ENCODE measurements at places on chromosomes 7 and 10. TPM values are rescaled to one million over a fixed set of nuclear protein-coding genes. Genes with fewer than 3 reads are reported as not detected.

GRCh38 chr10:71635251-71635866 lies 84.2 kb downstream of the C10orf105 start:
- DNase-seq = no peak

DNA sequence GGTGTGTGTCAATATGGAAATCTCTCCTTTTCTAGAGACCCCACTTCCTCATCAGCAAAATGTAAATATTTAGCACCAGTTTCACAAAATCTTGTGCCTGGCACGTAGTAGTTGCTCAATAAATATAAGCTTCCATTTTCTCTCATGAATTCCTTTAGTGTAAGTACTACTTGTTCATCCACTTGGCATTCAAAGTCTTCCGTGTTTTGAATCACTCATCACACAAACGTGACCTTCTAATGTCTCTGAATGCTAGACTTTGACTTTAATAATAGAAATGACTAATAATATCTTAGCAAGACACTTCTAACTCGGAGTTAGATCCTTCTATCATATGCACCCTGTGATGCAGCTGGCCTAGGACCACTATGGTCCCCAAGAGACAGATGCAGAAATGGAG lies 168.7 kb upstream of the ZNF32 start:
- no peak for DNase-seq

GRCh38 chr10:126551202-126551601 lies 119.3 kb downstream of the C10orf90 start:
- no peak for DNase-seq

DNA sequence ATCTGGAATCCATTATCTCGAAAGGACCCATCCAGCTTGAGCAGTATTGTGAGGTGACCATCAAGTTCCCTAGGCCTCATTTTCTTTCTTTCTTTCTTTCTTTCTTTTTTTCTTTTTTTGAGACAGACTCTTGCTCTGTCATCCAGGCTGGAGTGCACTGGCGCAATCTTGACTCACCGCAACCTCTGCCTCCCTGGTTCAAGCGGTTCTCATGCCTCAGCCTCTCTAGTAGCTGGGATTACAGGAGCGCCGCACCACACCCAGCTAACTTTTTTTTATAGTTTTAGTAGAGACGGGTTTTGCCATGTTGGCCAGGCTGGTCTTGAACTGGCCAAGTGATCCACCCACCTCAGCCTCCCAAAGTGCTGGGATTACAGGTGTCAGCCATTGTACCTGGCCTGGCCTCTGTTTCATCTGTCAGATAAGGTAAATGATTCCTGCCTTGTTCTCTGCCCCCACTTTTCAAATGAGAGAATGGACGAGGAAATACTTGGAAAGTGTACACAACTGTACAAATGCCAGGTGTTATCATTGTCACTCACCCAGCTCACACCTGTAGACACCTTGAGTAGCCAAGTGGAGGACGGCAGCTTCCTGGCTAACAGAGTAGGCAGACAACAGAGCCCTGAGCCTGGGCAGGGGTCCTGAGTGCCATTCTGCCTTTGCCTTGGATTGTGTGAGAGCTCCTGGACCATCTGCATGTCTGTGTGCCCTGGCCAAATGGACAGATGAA lies 54.1 kb downstream of the HK1 start:
- DNase-seq = no peak

DNA sequence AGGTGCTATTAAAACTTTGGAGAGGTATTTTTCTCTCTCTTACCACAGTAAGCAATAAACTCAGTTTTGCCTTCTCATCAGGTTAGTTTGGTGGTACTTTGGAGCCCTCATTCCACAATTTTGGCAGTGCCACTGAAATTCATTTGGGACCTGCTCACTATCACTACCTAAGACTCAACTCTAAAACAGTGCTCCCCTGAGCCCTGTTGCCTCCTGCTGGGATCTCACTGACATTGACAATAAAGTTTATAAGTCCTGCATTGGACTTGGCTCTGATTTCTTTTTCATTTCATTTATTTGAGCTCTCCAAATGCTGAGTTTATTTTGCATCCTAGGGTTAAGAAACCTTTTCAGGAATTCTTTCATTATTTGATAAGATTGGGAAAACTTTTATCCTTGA lies 130.8 kb upstream of the HPS1 start:
- no peak for DNase-seq

DNA sequence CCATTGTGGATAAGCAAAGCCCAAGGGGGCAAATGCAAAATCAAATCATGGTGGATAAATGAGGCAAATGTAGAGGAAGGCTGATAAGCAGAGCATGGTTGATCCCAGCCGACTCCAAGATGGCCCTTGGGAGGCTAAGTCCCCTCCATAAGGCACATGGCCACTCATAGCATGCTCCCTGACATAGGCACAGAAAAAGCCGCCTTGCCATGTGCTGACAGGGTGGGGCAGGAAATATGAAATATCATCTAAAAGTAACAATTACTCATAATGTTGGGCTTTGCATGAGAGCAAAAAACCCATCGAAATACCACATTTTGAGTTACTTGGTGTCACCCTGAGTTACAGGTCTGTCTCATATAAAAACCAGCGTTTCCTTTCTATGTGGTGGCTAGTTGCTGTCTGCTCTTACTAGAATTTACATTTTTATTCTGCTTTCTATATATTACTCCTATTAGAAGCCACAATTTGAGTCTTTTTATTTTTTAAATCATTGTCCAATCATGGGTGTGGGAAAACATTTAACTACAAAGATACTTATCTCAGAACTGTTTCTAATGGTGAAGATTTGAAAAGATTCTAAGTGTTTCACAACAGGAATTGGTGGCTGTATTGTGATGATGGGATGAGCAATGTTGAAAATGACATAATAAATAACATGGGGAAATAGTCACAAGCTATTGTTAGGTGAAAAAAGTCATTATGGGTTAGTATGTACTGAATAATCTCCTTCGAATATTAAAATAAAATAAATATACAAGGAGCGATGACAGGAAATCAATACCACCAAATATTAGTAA lies 102.7 kb downstream of the CUBN start:
- DNase-seq = no peak

DNA sequence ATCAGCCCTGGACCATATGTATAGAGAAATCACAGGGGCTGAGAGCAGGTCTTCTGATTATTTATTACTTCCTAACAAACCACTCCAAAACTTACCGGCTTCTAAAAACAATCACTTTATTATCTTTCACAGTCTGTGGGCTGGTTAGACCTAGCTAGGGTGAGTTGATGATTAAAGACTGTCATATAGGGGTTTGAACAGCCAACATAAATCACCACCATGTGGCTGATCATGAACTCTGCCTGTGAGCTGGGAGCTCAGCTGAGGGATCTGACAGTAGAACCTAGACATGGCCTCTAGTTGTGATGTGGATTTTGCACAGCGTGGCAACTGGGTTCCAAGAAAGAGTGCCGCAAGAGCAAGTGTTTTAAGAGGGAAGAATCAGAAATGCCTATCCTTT lies 305.4 kb downstream of the CSTF2T start:
- DNase-seq = no peak

- DNase-seq = no peak
These were observed 8.1 kb downstream of the PRKRIP1 start for GRCh38 chr7:102404005-102404861.

- no peak for DNase-seq
These were observed 330.5 kb downstream of the DNAJB6 start for GRCh38 chr7:157667261-157667660.

DNA sequence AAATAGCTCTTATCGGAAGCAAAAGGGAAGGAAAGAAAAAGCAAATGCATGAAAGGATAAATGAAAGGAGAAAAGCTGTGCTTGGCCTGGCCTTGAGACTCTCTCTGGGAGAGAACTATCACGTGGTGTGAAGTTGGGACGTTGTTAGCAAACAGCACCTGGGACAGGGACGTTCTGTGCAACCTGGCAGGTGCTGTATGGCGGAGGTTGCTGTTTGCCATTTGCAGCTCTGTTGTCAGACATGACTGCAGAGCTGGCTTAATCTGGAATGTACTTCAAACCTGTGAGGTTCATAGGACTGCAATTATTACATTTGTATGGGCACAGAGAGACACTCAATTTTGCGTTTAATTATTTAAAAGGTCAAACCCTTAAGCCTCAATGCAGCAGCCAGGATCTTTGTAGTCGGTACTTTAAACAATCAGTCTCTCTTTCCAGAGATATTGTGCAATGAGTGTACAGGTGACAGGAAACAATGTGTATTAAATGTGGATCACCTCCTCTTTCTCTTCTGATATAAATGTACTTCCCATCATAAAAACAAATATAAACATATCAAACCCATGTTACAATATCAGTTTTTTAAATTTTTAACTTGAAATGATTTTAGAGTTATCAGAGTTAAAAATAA lies 800.5 kb upstream of the KCND2 start:
- DNase-seq = no peak

DNA sequence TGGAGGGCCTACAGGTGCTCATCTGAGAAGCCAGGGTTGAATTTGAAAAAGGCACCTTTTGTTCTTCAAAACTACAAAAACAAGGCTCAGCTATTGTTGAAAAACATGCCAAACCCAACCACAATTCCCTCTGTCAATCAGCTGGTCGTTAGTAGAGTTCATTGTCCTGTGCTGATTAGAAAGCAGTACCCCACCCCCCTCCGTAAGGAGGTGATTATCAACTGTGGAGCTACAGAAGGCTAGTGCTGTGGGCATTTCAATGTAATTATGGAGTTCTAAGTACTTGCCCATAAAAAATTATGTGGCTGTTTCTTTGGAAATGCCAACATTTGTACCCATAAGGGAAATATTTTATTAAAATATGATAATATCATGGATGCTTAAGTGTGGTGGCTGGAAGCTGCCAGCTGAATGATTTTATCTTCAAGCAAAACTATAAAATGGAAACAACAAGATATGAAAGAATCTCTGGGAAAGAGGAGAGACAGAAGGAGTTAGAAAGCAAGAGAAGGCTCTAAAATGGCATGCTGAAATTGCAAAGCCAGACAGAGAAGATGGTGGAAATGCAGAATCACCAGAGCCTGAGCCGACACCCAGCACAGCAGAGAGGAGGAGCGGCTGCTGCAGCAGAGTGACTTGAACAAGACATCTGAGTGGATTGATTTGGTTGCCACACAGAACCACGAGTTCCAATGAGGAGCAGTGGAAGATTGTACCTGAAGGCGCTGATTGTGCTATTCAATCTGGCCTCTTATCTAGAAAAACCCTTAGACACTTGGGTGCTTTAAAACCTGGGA lies 179.5 kb upstream of the LRGUK start:
- DNase-seq = no peak

- DNase-seq = no peak
These were observed 119.3 kb downstream of the CALN1 start for GRCh38 chr7:72292794-72293193.

DNA sequence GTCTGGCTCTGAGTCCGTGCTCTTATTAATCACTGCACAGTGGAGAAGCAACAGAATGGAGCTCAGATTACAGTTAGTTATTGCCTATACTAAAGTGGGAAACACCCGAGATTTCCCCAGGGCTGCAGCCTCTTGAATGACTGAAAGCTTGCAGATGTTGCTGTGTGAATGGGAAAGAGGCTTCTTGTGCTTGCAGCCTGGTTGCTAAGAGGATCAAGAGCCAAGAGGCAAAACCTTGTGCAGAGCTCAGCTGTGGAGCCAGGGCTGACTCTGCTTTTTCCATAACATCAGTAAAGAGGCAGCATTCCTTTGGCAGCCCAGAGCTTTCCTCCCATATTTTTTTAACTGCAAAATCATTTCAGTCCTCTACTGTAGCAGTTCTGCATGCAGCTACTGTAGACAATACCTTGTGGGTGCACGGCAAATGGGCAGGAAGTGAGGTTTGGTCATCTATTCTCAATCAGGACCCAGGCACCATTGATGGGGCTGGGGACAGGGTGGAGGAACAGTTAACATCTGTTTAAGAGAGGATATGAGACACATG lies 86.5 kb downstream of the RALA start:
- DNase-seq = no peak

GRCh38 chr7:25652366-25652765 lies 424.1 kb upstream of the NPVF start:
- no peak for DNase-seq

DNA sequence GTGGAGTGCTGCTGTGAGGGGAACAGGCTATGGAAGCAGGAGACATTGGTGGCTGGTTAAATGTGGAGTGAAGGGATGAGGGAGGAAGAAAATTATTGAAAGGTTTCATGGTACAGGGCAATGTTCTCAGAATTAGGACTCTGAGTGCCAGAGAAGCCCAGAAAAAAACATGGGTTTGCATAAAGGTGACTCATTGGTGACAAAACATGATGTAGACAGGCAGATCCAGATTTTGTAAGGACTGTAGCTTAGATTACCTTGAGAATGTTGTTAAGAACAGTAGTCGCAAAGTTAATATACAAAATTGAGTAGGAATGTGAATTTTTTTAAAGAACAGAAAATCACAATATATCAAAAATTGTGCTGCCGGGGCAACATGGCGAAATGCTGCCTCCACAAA lies 134.9 kb upstream of the ZNF438 start:
- DNase-seq = no peak

DNA sequence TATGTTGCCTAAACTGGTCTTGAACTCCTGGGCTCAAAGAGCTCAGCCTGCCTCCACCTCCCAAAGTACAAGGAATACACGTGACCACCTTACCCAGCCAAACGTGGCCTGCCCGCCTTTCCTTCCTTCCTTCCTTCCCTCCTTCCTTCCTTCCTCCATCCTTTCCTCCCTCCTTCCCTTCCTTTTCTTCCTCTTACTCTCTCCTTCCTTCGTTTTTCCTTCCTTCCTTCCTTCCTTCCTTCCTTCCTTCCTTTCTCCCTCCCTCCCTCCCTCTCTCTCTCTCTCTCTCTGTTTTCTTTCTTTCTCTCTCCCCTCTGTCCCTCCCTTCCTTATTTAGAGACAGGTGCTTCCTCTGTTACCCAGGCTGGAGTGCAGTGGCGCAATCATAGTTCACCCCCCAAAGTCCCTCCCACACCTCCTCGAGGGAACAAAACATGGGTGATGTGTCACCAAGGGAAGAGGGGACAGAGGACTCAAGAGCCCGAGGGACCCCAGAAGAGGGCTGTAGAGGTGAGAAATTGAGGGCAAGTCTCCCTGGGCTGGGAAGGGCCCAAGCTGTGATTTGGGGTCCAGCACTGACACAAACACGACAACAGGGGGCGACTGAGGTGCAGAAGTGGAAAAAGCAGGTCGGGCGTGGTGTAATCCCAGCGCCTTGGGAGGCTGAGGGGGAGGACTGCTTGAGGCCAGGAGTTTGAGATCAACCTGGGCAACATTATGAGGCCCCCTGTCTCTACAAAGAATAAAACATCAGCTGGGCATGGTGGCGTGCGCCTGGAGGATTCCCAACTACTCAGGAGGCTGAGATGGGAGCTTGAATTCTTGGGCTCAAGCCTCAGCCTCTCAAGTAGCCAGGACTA lies 28.1 kb downstream of the EPHB4 start:
- peak; percentile 56 for DNase-seq

- DNase-seq = no peak
These were observed 98.5 kb downstream of the CABCOCO1 start for GRCh38 chr10:61760943-61761824.

LIPM gene
- total RNA-seq = not detected

EPO gene
- 0.27 TPM for total RNA-seq

CFAP43 gene
- 1.0 TPM for total RNA-seq

C7orf57 gene
- not detected for total RNA-seq

STEAP2 gene
- 2.9 TPM for total RNA-seq

CAV1 gene
- total RNA-seq = 3.4 TPM

CYP3A4 gene
- total RNA-seq = not detected

SPDYE2 gene
- total RNA-seq = not detected
